ENCODE measurements at places on chromosomes 1 and 21. TPM values are rescaled to one million over a fixed set of nuclear protein-coding genes. Genes with fewer than 3 reads are reported as not detected.

Gene SEMA4A
- 16.9 TPM for total RNA-seq

Gene KIF21B
- 5.6 TPM for total RNA-seq

Gene FAAH
- 10.2 TPM for total RNA-seq

Gene CD2
- not detected for total RNA-seq

DNA sequence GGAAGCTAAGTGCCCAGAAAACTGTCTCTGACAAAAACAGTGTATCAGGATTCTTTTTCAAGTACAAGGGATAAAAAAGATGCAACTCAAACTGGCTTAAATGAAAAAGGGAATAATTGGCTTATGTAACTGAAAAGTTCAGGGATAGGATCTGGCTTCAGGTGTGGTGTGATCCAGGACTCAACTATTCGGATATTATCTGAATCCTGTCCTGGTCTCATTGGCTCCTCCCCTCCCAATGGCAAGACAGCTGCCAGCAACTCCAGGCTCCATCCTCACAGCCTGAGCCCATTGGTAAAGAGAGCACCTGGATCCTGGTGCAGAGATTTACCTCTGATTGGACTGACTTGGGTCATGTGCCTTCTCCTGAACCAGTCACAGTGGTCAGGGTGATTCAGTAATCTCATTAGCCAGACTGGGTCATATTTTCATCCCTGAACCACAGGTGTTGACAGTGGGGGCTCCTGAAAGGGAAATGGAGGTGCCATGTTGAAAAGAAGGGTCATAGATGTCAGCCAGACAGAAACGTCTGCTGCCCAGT lies 205.4 kb upstream of the TMEM51 start:
- no peak for DNase-seq

Measured in bronchial epithelial cell (primary cell).